ENCODE measurements at places on chromosomes 5 and 9.

- no peak for DNase-seq
- no peaks in the 10 kb centered on the region for H3K36me3 ChIP-seq
- H3K27me3 ChIP-seq, result no peaks in the 10 kb centered on the region
- H3K27ac ChIP-seq, result no peak overlapping the region
Observed at GRCh38 chr5:145158730-145159129, 676.4 kb downstream of the PRELID2 start.

DNA sequence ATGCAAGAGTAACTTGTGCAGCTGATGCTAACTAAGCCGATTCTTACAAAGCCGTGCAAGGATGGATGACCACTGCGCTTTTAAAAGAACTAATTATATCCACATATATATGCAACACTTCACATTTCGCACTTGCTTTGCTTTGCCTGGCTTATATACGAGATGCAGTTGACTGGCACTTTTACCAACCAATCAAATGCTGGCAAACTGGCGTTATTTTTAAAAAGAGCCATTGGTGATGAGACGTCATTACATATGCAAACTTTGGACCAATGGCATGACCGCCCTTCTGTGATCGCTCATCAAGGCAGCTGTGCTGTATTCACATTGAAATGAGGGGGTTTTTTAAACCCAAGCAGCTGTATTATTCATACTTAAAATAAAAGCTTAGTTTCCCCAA is 1147.7 kb upstream of the WWC1 start:
- no peak overlapping the region for H3K27ac ChIP-seq
- H3K4me1 ChIP-seq, result no peaks in the 10 kb centered on the region
- DNase-seq, result no peak

GRCh38 chr5:28748446-28748845 is 1710.1 kb upstream of the CDH9 start:
- no peak overlapping the region for H3K27ac ChIP-seq
- H3K27me3 ChIP-seq, result no peaks in the 10 kb centered on the region
- H3K36me3 ChIP-seq, result no peaks in the 10 kb centered on the region
- H3K4me1 ChIP-seq, result no peaks in the 10 kb centered on the region

GRCh38 chr5:136000147-136000546 is 28.6 kb upstream of the TGFBI start:
- no peak overlapping the region for H3K4me3 ChIP-seq
- no peak for DNase-seq
- H3K27me3 ChIP-seq, result peaks cover 2% of the 10 kb centered on the region
- no peak overlapping the region for H3K27ac ChIP-seq
- H3K36me3 ChIP-seq, result no peaks in the 10 kb centered on the region

GRCh38 chr9:97394881-97395280 is 17.0 kb upstream of the TDRD7 start:
- peaks cover under 1% of the 10 kb centered on the region for H3K27me3 ChIP-seq
- no peaks in the 10 kb centered on the region for H3K4me1 ChIP-seq
- no peak overlapping the region for H3K27ac ChIP-seq
- no peaks in the 10 kb centered on the region for H3K36me3 ChIP-seq
- no peak overlapping the region for H3K4me3 ChIP-seq

DNA sequence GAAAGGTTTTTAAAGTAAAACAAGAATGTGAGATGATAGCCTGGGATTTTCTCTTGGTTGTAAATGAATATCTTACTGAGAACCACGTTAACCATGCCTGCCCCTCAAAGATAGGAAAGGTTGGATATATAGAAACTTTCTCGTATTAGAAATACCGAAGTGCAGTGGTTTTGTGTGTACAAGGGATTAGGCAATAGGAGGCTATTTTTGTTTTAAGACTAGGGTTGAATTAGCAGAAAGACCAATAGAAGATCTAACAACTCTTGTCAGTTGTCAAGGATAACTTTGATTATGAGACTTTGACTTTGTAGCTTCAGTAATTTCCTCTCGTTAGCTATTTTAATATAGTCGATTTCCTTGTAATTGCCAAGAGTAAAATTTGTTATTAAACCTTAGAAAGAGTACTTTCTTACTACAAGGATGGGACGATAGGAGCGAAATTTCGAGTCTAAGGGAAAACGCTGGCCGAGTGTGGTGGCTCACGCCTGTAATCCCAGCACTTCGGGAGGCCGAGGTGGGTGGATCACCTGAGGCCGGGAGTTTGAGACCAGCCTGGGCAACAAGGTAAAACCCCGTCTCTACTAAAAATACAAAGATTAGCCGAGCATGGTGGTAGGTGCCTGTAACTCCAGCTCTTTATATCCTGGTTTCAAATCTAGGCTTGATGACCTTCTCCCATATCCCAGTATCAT is 838 bp downstream of the POLK start:
- no peaks in the 10 kb centered on the region for H3K36me3 ChIP-seq
- peak; percentile 8 for DNase-seq
- no peaks in the 10 kb centered on the region for H3K27me3 ChIP-seq
- peak overlapping the region; percentile 95 for H3K27ac ChIP-seq
- peak overlapping the region; percentile 95 for H3K4me3 ChIP-seq

DNA sequence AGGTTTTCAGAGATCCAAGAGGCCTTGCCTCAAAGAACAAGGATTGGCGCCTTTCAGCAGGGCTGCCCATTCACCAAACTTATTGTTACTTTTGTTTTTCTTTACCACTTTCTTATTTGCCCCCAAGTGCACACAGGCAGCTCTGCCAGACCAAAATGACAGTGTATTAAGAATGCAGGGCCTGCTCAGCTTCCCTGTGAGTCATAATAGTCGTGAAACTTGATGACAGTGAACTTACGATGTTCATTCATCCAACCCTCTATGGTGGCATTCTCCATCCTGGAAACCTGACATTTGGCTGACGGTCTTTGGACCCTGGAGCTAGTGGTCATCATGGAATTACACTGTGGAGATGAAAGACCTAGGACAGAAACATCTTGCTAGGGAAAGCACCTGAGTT is 44.3 kb downstream of the UBE2QL1 start:
- H3K27me3 ChIP-seq, result peaks cover 13% of the 10 kb centered on the region
- H3K4me1 ChIP-seq, result no peaks in the 10 kb centered on the region
- H3K27ac ChIP-seq, result no peak overlapping the region
- H3K36me3 ChIP-seq, result no peaks in the 10 kb centered on the region
- no peak overlapping the region for H3K4me3 ChIP-seq

GRCh38 chr5:138461343-138462125 is 3.7 kb upstream of the EGR1 start:
- H3K27ac ChIP-seq, result peak overlapping the region; percentile 81
- no peaks in the 10 kb centered on the region for H3K27me3 ChIP-seq
- H3K36me3 ChIP-seq, result no peaks in the 10 kb centered on the region

GRCh38 chr5:37396352-37396751 is 17.2 kb downstream of the WDR70 start:
- H3K27me3 ChIP-seq, result no peaks in the 10 kb centered on the region
- H3K36me3 ChIP-seq, result no peaks in the 10 kb centered on the region

DNA sequence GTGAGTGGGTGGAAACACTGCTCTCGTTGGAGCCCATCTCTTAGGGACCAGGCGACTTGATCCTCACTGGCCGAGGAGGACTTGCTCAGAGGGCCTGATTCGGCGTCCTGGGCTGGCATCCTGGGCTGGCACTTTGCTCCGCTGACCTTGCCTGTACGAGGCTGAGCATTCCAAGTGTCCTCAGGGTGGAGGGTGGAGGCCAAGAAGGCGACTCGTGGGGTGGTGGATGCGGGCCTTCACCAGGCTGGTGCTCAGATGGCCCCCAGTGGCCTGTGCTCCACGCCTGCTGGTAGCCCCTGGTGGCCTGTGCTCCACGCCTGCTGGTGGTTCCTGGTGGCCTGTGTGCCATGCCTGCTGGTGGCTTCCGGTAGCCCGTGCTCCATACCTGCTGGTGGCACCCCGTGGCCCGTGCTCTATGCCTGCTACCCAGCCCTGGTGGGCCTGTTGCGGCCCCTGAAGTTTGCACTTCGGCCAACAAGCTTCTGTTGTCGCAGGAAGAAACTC is 42.9 kb downstream of the PHF2 start:
- peaks cover 16% of the 10 kb centered on the region for H3K4me1 ChIP-seq
- no peaks in the 10 kb centered on the region for H3K36me3 ChIP-seq

GRCh38 chr9:115855458-115856133 is 298.0 kb upstream of the PAPPA start:
- no peak overlapping the region for H3K27ac ChIP-seq
- no peak overlapping the region for H3K4me3 ChIP-seq
- DNase-seq, result no peak
- peaks cover 3% of the 10 kb centered on the region for H3K27me3 ChIP-seq
- H3K36me3 ChIP-seq, result no peaks in the 10 kb centered on the region

DNA sequence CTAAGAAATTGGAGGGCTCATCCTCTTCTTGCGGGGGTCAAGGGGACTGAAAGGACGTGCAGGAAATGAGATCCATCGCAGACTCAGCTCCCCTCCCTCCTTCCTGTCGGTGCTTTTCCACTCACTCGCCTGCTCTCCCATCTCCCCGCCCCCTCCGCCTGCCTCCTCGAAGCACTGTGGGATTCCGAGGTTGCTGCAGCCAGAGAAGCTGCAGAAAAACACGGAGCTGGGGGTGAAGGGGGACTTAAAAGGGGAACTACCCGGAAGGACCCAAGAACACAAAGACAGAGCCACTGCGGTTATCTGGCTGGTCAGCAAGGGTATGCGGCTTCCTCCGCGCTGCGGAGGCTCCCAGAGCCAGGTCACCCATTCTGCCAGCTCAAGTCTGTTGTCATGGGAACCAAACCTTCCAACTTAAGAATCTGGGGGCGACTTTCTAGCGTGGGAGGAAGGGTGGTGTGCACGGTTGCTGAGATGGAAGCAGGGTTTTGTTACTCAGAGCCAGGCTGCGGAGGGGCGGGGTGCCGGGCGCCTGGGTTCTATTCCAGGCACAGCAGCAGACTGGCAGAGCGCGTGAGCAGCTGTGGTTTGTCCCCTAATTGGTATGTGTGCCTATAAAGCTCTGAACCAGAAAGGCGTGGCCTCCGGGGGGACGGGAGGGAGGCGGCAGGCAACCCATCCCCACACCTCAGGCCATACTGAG is 24.9 kb downstream of the PCDHGC5 start:
- peaks cover 50% of the 10 kb centered on the region for H3K4me1 ChIP-seq
- peak overlapping the region; percentile 55 for H3K27ac ChIP-seq
- H3K4me3 ChIP-seq, result peak overlapping the region; percentile 95
- peak; percentile 17 for DNase-seq
- H3K36me3 ChIP-seq, result no peaks in the 10 kb centered on the region

- DNase-seq, result no peak
- peaks cover 7% of the 10 kb centered on the region for H3K4me1 ChIP-seq
- H3K27me3 ChIP-seq, result no peaks in the 10 kb centered on the region
- peaks cover 13% of the 10 kb centered on the region for H3K36me3 ChIP-seq
- no peak overlapping the region for H3K4me3 ChIP-seq
Observed at GRCh38 chr5:107945061-107945460, 274.3 kb upstream of the EFNA5 start.

GRCh38 chr9:131237931-131238401 is 38.3 kb downstream of the FAM78A start:
- H3K27ac ChIP-seq, result peak overlapping the region; percentile 98
- no peaks in the 10 kb centered on the region for H3K27me3 ChIP-seq
- peak; percentile 84 for DNase-seq
- peak overlapping the region; percentile 75 for H3K4me3 ChIP-seq
- peaks cover 64% of the 10 kb centered on the region for H3K4me1 ChIP-seq

DNA sequence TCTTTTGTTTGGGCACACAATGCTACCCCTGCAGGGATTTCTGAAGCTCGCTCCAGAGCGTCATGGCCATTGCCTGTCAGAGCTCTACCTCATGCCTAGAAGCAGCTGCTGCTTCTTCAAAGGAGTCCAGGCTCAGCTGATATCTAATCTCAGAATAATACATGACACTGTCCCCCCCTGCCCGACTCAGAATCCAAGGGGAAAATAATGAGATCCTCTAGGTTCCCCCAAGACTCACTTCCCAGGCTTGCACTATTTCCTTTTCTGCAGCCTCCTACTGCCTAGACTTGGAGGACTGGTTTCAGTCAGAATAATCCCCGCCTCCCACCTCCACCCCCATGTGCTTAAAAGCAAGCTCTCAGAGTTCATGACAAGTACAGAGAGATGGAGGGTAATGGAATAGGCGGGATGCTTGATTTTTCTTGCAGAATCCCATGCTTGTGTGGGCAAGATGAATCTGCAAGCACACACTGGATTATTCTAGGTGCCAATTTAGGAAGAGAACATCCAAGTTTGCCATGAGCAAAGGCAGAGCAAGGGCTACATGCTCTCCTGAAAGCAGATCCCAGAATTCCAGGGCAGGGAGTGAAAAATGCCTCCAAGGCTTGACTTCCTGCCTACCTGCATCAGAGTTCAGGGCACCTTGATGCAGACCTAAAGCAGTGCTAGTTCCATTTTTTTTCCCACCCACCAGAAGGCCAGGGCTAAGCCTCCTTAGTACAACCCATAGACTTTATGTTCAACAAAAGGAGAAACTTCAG is 97.4 kb upstream of the IFNK start:
- H3K4me3 ChIP-seq, result no peak overlapping the region
- no peak for DNase-seq
- H3K27ac ChIP-seq, result no peak overlapping the region
- no peaks in the 10 kb centered on the region for H3K36me3 ChIP-seq

DNA sequence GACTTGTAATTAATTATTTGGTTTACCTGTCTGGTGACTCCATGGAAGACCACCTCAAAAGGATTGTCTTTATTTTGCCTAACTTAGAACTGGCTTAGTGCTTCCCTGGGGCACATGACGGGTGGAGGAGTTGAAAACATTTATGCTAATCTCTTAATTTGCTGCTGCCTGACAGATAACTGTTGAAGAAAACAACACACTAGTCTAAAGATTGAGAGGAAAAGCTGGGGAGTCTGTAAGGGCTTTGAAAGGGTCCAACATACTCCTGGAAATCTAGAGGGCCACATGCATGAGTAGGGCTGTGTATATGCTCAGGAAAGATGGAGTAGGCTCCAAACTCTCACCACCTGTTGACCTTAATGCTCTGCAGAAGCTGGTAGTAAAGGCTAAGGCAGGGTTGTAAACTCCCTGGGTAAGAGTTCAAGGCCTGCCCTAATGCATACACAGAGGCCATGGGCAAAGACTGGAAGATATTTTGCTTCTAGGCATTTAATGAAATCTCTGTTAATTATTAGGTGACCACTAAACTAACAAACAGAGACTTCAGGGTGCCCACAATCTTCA is 40.7 kb downstream of the NR3C1 start:
- peaks cover 30% of the 10 kb centered on the region for H3K36me3 ChIP-seq
- no peak overlapping the region for H3K4me3 ChIP-seq
- DNase-seq, result no peak
- H3K27ac ChIP-seq, result peak overlapping the region; percentile 47
- H3K4me1 ChIP-seq, result peaks cover 93% of the 10 kb centered on the region

GRCh38 chr5:83924891-83925290 is 204.2 kb upstream of the HAPLN1 start:
- no peaks in the 10 kb centered on the region for H3K36me3 ChIP-seq
- no peaks in the 10 kb centered on the region for H3K4me1 ChIP-seq
- H3K27ac ChIP-seq, result no peak overlapping the region
- no peak overlapping the region for H3K4me3 ChIP-seq
- peaks cover 13% of the 10 kb centered on the region for H3K27me3 ChIP-seq
- no peak for DNase-seq

- no peaks in the 10 kb centered on the region for H3K27me3 ChIP-seq
- H3K36me3 ChIP-seq, result peaks cover 5% of the 10 kb centered on the region
- H3K27ac ChIP-seq, result peak overlapping the region; percentile 78
- peak overlapping the region; percentile 87 for H3K4me3 ChIP-seq
Observed at GRCh38 chr9:76023715-76024195, 133.3 kb downstream of the PCSK5 start.
